ENCODE measurements at places on chromosomes 6 and 20.

DNA sequence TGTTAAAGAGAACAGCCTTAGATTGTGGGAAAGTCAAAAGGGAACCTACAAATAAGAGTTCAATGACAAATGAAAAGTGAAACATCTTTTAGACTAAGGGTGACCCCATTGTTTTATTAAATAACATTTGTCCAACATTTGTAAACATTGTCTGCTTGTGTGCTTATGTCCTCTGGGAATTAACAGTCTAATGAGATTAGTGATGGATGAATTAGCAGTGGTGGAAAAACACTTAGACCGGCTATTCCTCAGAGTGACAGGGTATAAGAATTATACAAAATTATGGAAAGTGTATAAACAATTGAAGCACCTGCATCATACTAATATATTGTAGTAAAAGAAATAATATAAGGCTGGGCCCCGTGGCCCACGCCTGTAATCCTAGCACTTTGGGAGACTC lies 29.3 kb upstream of the HFE start:
- DNase-seq: no peak

GRCh38 chr6:150634176-150634963 lies 34.7 kb downstream of the PLEKHG1 start:
- peak; percentile 25 for DNase-seq

DNA sequence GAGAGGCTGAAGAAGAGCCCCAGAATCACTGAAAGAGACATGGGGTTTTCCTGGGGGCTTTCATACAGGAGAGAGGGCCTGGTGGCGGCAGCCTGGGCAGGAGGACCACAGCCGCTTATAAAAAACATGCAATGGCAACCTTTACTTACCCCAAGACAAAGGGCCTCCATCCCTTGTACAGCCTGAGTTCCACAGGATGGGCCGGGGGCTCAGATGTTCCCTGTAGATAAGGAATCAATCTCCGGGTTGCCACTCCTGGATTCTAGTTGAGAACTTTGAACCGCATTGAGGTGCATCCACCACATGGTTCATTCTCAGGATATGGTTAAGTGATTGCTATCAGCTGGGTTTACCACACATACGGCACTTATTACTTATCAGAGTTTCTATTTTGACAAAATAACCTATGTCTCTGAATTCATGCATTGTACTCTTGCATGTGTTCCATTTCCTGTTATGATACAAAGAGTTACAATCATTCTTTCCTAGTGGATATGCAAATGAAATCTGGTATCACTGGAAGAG lies 677.6 kb downstream of the KIF16B start:
- DNase-seq: no peak

GRCh38 chr6:11922901-11923300 lies 89.2 kb upstream of the HIVEP1 start:
- no peak for DNase-seq

- no peak for DNase-seq
Measured at GRCh38 chr20:50610212-50610718, 81.1 kb downstream of the RIPOR3 start.

GRCh38 chr20:13131688-13132087 lies 89.4 kb upstream of the ISM1 start:
- DNase-seq: no peak

DNA sequence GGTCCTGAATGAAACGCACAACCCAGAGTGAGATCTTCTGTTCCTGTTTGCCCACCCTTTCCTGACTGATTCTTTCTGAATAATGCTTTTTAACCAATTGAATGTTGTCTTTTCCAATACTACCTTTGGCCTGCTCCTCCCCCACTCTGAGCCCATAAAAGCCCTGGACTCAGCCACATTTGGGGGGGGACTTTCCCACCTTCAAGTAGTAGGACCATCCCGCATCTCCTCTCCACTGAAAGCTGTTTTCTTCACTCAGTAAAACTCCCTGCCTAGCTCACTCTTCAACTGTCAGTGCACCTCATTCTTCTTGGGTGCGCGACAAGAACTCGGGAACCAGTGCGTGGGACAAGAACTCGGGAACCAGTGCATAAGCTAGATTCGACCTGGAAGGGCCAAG lies 77.9 kb downstream of the EPB41L2 start:
- DNase-seq: no peak

GRCh38 chr6:3591970-3592369 lies 135.1 kb upstream of the SLC22A23 start:
- DNase-seq: no peak

DNA sequence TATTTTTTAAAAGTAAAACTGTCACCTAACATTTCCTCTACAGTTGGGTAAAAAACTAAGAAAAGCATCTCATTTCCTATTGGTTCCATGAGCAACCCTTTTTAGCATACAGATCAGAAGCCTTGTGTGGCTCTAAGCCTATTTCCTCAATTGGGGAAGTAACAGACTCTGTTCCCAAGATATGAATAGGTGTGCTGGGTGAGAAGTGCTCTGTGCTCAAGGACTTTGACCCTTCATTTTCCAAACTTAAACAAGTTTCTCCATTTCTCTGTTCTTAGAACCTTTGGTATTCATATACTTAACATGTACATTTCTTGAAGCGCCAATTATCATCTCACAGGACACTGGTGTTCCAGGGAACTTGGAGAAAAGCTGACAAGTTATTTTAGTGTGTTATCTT lies 24.1 kb downstream of the CARMIL1 start:
- DNase-seq: no peak

DNA sequence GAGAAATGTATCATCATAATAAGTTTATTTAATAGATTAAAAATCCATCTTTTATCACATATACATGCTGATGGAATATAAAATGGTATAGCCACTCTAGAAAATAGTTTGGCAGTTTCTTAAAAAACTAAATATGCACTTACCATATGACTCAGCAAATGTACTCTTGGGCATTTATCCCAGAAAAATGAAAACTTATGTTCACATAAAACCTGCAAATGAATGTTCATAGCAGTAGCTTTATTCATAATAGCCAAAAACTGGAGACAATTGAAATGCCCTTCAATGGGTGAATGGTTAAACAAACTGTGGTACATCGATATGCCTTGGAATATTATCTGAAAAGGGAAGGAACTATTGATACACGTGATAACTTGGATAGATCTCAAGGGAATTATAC lies 6.4 kb upstream of the NCOA7 start:
- no peak for DNase-seq

DNA sequence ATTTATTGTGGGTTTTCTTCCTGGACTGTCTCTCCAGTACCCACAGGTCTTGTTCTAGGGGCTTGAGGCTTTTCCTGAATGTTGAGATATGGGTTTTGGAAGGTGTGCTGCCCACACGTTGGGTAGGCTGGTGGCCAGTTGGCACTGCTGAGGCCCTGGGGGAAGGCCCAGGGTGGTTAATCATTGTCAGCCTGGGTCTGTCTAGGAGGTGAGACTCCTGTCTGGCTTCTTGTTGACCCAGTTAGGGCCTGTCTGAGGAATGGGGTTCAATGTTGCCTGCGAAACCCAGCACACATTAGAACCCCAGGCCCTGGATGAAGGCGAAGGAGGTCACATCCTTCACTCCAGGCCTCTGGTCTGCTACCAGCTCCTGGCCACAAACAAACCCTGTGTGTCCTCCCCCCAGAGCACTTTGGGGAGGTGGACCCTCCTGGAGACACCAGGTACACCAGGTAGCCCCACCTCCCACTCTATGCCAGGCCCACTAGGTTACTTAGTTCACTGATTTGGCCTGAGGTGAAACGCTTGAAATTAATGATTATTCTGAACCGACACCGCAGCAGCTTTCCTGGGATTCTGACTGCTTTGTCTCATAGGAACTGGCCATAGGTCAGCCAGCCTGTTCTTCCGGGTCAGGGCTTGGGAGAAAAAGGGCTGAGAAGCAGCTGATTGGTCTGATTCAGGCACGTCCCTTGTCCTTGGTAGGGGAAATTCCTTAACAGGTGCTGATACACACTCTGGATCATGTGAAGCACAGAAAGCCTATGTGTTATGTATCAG lies 15.2 kb downstream of the DNMT3B start:
- no peak for DNase-seq

DNA sequence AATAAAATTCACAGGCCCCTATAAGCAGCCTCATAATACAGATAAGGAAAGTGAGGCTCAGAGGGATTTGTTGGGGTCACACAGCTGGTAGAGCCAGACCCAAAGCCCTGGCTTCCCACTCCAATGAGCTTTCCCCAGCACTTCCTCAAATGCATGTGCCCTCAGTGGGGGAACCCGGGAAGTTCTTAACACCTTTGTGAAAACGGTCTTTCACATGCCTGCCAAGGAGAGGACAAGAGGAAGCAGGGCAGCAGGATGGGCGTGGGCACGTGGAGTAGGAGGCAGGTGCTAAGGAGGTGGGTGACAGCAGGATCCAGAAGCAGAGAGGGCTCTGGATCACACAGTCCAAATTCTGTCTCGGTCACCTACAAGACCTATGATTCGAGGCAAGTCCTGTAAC lies 598 bp downstream of the PI16 start:
- DNase-seq: no peak

GRCh38 chr6:91221072-91221720 lies 634.3 kb upstream of the MAP3K7 start:
- DNase-seq: no peak

GRCh38 chr6:137706083-137706750 lies 160.8 kb upstream of the TNFAIP3 start:
- DNase-seq: no peak

GRCh38 chr6:51025082-51025777 lies 206.6 kb downstream of the TFAP2B start:
- peak; percentile 27 for DNase-seq

DNA sequence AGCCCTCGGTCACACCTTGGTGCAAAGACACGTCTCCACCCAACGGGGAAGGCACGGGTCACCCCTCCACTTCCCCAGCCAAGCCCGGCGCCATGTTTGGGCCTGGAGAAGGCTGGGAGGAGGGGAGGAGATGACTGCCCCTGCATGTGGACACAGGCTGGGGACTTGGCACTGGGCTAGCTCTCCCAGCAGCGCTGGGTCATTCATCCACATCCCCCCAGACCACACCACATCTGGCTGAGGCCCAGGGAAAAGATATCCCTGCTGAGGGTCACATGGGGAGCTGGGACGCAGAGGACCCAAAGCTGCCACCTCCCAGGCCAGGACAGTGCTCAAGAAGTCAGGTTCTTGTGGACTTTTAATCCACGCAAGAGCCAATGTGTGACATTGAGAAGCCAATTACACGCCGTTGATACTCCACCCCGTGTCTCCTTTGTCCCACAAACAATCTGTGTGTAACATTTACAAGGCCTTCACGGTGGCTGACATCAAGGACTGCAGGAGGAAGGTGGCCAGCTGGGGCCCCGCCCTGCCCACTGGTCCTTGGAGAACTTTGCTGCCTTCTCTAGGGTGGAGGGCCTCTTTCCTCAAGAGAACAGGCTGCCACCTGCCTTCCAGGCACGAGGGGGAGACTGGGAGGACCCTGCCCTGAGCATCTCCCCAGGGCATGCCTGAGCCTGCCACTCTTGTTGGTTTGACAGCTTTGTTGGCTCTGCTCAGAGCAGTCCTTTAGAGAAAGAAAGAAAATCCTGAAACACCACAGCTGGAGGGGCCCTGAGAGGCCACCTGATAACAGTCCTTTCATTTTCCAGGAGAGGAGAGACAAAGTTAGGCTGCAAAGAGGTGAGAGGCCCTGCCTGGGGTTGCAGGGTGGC lies 5.3 kb upstream of the IP6K3 start:
- DNase-seq: no peak

GRCh38 chr20:47648943-47649342 lies 136.3 kb downstream of the SULF2 start:
- no peak for DNase-seq

GRCh38 chr20:2335096-2335870 lies 39.5 kb downstream of the TGM3 start:
- no peak for DNase-seq

DNA sequence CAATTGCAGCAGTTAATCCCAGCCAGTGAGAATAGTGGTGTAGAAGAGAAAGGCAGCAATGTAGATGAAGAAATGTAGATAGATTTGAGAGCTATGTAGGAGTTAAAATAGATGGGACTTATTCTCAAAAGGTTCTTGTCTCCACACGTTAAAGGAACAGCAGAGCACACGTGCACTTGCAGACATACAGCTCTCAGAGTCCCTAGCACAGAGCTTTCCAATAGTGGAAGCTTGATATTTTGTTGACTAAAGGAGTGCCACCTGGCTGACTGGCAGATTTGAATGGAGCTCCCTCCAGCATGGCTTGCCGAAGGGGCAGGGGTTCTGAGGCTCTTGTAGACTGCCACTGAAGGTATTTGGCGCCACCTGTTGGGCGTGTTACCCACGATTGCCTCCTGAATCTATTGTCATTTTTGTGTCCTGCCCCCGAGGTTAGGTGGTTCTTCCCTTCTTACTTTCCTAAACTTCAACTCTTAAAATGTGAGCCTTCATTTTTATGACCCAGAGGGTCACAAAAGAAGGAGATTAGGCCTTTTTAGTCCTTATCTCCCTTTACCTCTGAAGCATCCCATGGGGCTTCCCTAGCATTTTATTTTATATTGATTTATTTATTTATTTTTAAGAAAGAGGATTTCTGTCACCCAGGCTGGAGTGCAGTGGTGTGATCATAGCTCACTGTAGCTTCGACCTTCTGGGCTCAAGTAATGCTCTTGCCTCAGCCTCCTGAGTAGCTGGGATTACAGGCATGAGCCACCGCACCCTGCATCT lies 16.4 kb downstream of the BRD2 start:
- peak; percentile 38 for DNase-seq

DNA sequence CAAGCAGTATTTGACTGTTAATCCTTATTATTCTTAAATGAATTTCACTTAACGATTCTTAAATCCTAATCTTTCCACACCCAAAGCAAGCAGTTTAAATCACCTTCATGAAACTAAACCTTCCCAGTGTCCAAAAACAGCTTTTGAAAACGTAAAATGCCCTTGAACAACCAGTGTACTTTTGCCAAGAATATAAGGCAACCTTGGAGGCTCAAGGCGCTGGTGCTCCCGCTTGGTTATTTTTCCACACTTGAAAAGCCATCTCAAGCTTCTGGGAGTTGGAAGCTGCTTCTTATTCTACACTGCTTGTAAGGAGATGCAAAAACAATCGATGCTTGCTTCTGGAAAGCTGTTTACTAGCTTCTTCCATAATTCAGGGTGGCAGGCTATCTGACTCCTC lies 625.7 kb downstream of the HTR1B start:
- no peak for DNase-seq

DNA sequence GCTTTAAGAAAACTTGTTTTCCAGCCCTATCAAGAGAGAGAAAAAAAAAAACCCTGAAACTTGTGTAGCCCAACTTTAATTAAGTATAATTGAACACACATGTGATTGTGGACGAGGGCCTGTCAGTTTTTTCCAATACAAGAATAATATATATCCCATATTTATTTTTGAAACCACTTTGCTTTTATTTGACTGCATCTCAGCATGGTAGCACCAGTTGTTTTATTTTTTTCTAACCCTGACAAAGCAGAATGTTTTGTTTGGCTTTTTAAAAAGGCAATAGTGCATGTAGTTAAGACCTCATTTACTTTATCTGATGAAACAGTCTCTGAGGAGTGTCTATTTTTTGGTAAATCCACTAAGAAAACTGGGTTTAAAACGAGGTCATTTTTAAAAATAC lies 257.7 kb downstream of the CDKAL1 start:
- peak; percentile 5 for DNase-seq

GRCh38 chr6:148416330-148416965 lies 73.8 kb downstream of the SASH1 start:
- DNase-seq: no peak
